ENCODE measurements at places on chromosomes 2 and 18. TPM values are rescaled to one million over a fixed set of nuclear protein-coding genes. Genes with fewer than 3 reads are reported as not detected.

LINC00305 gene
- not detected for total RNA-seq

SP3 gene
- total RNA-seq = 64.2 TPM

DNAJC5G gene
- total RNA-seq = 9.1 TPM

EMILIN2 gene
- 5.2 TPM for total RNA-seq

HNMT gene
- total RNA-seq = 19.4 TPM

FEV gene
- total RNA-seq = 0.36 TPM

TUBB8B gene
- total RNA-seq = 1.1 TPM

SLC5A7 gene
- not detected for total RNA-seq

C18orf32 gene
- total RNA-seq = 142 TPM

DNA sequence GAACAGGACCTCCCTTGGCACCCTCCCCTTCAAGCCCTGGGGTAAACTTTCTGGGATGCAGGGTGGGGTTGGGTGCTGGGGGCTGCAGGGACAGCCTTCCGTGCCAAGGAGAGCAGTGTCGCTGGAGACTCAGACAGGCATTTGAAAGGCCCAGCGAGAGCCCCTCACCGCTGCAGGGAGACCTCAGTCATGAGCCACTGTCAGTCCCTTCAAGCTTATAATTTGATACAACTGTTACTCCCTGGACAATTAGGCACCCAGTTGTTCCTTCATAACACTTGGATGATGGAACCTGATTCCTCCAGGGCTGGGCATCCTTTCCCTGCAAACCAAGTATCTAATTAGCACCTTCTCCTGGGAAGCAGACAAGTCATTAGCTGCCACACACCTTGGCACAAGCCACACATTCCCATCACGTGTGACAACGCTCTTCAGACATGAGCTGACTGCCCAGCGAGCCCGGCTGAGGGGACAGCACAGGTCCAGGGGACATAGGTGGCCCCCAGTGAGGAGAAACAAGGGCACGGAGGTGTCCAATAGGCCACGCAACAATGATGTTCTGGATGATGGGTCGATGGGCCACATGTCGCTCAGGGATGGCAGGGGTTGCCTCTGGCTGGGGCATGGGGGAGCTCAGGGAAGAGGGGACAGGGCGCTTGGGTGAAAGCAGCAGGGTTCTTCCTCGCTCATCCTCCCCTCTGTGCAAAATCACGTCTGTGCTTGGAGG, 59.6 kb downstream of the KCNF1 start:
- no peak for DNase-seq

DNA sequence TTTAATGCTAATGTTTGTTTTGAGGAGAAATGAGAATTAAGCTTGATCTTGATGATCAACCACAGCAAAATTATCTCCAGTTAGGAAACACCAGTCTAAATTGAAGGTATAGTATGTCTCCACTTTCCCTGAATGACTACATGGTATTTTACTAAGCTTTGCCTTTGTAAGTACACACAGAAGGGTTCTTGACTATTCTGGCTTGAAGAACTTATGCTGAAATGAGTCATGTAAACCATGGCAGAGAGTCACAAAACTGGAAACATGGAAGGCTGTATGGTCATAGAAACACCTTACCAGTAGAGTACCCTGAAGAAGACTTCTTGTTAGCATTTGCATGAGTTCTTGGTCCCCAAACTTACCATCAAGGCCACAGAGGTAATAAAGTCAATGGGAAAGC, 250.5 kb downstream of the SLC8A1 start:
- DNase-seq = no peak

DNA sequence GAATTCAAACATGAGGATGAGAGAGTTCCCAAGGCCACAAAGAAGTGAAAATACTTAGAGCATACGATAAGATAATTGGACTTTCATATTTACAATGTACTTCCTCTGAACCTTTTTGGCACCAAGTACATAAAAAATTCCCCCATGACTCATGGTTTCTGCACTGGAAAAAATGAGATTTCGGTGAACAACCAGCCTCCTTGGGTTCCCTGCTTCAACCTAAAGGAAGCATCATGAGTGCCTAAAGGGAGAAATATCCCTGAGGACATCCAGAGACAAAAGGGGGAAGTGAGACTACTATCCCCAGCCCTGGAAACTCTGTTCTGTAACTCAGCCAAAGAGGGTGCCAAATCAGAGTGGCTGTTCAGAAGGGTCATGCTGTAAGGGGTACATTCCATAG, 562.7 kb upstream of the SLC39A10 start:
- DNase-seq = no peak

GRCh38 chr18:47842836-47843235, 87.6 kb downstream of the SMAD2 start:
- DNase-seq = no peak

DNA sequence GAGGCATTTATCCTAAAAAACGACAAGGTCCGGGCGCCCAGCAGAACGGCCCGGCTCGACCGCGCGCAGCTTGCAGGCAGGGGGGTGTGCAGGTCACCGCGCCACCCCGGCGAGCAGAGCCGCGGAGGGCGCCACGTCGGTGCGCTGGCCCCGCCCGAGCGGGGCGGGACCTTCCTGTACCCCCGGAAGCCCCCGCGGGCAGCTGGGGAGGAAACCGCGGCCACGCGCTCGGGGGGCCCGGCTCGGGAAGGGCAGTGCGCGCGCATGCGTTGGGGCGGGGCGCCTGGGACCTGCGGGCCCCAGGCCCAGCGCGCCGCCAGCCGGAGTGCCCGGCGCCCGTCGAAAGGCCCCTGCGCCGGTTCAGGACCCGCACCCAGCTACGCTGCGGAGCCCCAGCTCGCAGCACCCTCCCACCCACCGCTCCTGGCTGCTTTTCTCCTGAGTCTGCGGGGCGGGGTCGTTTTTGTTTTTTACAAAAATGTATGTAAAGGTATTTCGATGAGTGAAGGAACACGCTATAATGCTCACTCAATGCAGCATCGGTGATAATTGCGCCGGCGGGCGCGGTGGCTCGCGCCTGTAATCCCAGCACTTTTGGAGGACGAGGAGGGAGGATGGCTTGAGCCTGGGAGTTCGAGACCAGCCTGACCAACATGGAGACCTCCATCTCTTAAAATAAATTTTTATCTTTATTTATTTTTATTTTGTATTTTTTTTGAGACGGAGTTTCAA, 47.7 kb upstream of the POMC start:
- DNase-seq = peak; percentile 71

- no peak for DNase-seq
Observed at GRCh38 chr2:171852366-171852888, 41.6 kb downstream of the SLC25A12 start.

DNA sequence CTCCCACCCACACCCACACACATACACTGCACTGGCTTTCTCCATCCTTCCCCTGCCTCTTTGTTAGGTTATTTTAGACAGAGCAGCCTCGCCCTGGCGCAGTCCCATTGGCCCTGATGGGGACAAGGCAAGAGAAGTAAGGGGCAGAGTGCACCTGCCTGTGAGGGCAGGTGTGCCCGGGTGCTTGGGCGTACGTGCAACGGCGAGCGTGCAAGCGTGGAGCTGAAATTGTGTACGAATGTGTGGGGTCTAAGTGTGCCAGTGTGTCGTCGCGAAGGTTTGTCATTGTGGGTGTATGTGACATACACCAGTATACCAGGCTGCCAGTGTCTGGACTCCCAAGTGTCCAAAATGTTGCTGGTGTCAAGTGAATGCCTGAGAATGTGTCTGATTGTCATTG, 544 bp downstream of the LRATD1 start:
- peak; percentile 27 for DNase-seq

DNA sequence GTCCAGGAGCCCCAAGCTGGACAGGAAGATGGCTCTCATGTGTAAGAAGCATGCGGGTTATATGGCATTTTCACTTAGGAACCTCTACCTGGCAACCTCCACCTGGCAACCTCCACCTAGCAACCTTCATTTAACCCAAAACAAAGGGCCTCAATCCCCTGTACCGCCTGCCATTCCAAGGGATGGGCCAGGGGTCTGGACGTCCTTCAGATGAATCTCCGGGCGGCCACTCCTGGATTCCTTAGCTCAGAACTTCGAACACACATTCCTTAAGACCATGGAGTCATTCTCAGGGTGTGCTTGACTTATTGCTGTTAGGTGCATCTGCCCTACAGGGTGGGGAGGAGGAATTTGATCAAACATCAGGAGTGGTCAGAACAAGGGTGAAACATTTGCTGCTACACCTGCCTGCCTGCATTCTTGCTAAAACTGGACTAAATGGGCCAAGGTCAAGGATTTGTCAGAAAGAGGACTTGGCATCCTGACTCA, 277.6 kb downstream of the PHLPP1 start:
- DNase-seq = no peak

DNA sequence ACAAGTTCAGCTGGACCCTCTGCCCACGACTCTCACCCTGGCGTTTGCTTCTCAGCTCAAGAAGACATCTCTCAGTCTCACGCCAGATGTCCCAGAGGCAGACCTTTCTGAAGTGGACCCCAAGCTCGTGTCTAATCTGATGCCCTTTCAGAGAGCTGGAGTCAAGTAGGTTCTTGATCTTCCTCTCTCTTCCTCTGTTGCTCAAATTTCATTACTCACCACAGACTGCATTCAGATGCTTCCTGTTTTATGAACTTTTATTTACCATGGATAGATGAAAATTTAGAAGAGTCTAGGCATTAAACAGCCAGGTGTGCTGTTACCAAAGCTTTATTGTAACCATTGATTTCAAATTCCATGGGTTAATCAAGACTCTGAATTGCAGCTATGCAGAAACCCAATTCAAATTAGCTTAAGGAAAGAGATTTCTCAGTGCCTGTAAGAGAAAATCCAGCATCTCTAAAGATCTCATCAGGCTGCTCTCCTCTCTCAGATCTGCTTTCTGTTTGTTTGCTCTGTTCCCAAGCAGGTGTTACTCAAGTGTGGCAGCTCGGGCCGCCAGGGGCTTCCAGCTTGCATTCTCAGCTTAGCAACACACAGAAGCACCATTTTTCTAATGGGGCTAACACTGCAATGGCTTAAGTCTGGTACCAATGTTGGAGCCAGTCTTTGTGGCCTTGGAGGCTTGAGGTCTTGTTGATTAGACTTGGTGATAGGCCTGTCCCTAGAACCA, 16.5 kb downstream of the SMARCAL1 start:
- no peak for DNase-seq

DNA sequence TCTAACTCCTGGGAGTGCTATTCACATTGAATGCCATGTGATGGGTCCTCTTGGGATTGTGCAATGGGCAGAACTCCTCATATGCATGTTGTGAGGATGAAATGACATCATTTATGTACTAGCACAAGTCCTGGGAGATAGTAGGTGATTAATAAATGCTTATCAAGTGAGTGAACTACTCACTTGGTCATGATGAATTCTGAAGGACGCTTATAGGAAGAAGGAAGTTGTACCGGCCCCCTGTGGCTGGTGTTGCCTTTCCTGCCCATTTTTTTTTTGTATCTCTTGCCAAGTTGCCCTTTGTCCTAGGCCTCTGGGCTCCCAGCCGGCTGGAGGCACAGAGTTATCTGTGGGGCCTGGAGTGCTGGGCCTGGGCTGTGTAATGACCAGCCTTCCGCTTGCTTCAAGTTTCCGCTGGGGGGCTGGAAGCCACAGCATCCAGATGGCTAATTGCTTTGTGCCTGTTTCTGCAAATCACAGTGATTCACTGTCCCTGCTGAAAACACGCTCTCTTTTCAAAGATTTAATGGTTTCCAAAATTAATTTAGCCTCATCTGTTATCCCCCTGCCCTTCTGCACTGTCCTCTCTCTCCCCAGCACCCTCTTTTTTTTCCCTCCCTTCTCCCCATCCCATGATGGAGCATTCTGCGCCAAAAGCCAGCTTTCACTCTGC, 33.7 kb upstream of the MRPL33 start:
- DNase-seq = no peak

DNA sequence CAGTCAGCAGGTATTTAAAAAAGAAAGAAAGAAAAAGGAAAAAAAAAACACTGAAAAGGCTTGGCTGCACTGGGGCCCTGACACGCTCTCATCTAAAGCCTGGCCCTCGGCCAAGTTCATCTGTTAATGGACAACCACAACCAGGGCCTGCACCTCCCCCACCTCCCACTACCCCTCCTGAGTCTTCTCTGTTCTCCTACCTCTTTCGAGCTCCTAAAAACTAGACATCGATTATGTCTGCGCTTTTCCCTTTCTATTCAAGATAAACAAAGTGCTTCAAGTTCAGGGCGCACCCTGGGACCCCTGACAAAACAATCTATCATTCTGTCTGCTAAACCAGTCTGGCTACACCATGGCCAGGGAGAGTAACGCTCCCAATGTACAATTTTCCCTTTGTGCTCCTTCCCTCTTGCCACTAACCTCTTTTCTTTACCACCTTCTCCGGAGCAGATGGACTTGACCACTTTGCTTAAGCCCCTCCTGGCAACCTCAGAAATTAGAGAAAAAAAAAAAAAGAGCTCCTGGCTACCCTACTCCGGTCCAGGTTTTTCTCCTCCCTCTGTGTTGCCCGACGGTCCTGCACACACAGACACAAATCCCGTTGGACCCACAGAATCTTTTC, 22.7 kb downstream of the BCL11A start:
- no peak for DNase-seq

DNA sequence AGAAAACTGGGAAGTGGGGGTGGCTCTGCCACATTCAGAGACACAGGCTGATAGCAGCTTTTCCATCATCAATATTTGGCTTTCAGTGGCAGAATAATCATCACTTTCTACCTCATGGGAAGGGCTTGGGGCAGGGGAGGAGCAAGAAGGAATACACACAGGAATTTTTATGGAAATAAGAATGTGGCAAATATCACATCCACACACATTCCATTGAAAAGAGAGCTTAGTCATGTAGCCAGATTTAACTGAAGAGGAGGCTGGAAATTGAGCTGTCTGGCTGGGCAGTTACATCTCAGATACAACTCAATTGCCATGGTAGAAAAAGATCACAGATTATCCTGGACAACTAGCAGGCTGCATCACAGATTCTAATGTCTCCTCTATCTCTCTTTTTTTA, 1474.0 kb upstream of the ACVR2A start:
- DNase-seq = no peak

- DNase-seq = no peak
Observed at GRCh38 chr2:174682007-174682577, 82.2 kb downstream of the CHRNA1 start.

DNA sequence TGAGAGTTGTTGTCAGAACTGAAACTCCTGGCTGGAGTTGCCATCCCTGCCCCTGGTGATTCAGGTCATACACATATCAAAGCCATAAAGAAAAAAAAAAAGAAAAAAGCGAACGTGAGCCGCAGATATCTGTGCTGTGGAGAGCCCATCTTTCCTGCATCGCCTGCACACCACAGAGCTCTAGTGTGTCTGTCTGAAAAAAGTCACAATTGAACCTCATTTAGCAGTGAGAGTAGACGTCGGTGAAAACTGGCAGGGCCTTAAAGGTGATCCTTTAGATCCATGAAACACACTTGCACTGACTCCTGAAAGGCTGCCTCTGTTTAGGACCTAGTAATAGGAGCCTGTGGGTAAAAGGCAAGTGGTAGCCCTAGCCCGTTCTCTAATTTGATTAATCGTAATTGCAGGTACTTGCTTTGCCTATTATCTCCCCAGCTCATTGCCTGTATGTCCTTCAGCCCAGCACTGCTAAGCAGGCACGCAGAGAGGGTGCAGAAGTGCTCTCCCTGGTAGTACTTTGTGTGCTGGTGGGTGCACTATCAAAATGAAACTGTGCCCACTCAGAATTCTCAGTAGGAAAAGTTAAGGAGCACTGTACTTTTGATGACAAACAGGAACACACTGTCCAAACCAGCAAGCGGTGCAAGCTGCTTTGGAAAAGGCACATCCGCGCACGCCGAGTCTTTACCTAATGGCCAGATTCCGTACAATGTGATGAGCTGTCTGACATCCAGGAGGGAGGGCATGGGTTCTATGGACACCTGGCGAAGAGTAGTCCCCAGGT, 103.5 kb upstream of the ASB18 start:
- no peak for DNase-seq

All from dorsolateral prefrontal cortex (tissue), 122 donors.